ENCODE measurements at places on chromosomes 1 and 21.

- no peak for DNase-seq
These were observed 381.5 kb downstream of the OMA1 start for GRCh38 chr1:58165073-58165472.

DNA sequence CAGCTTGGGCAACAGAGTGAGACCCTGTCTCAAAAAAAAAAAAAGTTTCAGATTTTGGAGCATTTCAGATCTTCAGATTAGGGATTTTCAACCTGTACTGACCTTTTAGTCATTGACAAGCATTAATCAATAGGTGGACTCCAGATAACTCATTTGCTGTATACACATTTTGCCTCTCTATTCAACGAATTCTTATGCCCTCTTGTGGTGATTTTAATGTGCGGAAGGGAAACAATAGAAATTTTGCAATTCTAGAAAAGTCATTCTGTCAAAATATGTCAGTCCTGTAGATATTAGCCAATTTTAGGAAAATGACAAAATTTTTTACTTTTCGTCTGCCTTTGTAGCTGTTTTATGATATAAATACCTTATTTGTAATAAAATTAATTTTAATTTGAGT lies 11.6 kb upstream of the OR2G2 start:
- DNase-seq = peak; percentile 17

GRCh38 chr1:19946971-19947370 lies 23.6 kb upstream of the PLA2G2E start:
- DNase-seq = no peak

DNA sequence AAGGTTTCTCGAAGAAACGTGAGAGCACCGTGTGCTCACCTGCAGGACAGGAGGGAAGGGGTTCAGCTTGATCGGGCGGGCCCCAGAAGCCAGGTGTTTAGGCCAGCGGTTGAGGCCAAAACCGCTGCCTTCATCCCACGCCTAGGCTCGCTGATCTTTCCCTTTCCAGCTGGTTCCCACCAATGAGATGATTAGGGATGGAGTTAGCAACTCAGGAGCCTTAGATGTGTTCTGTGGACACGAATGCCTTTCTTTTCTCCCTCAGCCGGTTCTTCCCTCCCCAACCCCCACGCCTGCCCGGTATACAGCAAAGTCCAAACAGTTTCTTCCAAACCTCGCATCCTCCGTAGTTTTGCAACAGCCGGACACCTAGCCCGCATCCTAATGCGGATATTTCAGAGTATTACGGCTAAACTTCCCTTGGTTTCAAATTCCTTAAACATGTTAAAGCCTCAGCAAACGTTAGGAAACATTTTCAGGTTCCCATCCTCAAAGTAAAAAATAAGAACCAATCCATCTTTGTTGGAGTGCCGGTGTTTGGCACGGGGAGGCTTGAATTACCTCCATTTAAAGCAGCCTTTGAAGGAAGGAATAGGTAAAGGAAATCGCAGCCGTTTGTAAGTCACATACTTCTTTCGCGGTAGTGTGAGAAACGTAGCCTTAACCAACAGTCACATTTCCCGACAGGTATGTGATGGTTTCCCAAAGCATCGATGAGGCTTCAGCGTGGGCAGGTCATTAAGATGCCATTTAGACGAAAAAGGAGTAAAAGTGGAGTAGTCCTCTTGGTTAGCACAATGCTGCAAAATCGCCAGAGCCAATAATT lies 1.1 kb downstream of the LRRC8C start:
- DNase-seq = no peak

DNA sequence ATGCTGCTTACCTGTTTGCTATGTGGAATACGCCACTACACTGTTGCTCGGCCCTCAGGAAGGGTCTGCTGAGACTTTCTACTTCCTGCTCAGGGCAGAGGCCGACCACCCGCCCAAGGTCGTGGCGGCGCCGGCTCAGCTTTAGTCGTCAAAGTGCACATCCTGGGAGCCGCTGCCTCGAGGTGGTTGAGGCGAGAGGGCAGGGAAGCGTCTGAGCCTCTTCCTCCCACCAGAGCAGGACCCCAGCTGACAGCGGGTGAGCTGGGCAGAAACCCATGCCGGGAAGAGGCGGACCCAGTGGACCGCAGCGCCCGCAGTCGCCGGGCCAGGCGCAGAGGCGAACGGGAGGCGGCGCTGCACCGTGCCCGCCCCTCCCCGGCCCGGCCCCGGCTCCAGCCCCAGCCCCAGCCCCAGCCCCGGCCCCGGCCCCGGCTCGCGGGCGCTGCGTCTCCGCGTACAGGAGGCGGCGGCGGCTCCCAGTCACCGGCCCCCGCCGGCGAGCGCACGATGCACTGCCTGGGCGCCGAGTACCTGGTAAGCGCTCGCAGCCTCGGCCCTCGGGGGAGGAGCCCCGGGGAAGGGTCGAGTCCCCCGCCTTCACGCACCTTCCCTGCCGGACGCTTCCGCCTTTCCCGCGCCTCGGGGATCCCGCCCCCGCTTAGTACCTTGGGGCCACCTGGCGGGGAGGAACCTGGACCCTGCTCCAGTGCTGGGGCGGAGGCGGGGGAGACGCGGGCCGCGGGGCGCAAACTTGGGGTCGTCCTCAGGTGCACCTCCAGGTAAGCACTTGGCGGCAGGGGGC lies at the start of gene SLC44A3:
TSS of gene SLC44A3 (plus strand) at position 413 of the 802 bp plus-strand sequence. CDS start at position 508, 95 bp downstream.
- DNase-seq = no peak

DNA sequence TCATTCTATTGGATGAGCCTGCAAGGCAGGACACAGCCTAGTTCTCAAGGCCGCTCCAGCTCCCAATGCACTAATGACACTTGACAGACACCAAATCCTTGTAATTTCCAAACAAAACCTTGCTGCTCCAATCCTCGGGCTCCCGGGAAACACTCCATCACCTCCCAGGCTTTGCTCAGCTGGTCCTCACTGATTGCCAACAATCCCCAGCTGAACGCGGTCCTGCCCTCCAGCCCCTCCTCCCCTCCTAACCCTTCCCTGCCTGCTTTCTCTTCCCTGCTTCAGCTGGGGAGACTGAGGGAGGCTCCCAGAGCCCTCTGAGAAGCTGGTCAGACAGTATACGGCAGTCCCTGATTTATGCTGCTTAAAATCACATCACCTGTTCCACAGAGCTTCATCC lies 114.4 kb upstream of the TNR start:
- DNase-seq = no peak

DNA sequence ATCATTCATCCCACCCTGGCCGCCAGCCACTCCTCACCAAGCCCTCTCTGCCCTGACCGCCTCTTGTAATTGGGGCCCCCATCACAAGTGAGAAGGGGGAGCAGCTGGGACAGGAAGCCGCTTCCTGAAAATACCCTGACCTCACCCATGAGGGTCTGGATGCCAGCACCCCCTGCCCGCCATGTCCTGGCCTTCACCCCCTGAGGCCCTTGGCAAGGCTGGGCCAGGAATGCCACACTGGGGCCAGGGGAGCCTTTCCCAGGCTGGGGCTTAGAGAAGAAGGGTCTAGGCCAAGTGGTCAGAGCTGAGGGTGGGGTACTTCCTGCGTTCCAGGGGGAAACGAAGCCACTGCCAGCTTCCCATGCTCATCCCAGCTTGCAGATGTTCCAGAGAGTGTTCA lies 60.5 kb downstream of the TAS1R2 start:
- DNase-seq = no peak

Data from NCI-H1694 treated with DMSO at 0.1 percent for 48 hours (cell line).